ENCODE measurements at places on chromosomes 13 and 19.

GRCh38 chr19:6246174-6247006, 33.4 kb downstream of the MLLT1 start:
- DNase-seq: no peak

DNA sequence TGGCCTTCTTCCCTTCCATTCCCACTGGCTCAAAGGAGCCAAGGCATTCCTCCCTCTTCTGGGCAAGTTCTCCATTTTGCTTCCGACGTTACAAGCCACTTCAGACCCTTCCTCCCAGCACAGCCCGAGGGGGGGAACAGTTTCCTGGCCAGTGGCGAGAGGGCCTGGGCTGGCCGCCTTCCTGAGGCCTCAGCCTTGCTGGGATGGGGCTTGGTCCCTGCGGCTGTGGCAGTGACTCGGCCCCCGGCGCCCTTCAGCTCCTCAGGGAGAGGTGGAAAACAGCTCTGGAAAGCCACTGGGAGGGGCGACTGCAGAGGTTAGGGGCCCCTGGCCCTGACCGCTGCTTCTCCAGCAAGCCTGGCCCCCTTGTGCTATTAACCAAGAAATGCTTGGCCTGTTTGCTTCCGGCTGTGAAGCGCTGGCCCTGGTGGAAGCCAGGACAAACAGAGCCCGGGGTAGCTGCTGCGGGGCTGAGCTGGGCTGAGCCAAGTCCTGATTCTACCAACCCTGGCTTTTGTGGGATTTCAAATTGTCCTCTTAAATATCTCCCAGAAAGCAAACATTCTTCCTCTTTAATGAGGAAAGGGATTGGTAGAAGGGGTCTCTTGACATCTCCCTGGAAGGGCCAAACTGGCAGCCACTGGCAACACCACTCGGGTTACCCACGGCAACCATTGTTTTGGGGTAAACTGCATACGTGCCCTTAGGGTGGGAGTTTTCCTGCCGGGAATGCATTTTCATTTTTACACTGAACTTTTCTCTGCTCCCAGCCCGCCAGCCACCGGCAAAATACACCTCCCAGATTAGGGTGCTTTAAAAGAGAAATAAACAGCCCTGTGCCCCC, 38.7 kb downstream of the C13orf46 start:
- no peak for DNase-seq

- no peak for DNase-seq
These were observed 1462.4 kb downstream of the UQCRFS1 start for GRCh38 chr19:27750391-27751043.

GRCh38 chr19:45643024-45643926, 4.1 kb upstream of the EML2 start:
- DNase-seq: peak; percentile 79

GRCh38 chr19:56720281-56720680, 48.7 kb upstream of the ZNF835 start:
- DNase-seq: no peak

- DNase-seq: no peak
These were observed 63.9 kb upstream of the ARHGEF7 start for GRCh38 chr13:111051041-111051725.

DNA sequence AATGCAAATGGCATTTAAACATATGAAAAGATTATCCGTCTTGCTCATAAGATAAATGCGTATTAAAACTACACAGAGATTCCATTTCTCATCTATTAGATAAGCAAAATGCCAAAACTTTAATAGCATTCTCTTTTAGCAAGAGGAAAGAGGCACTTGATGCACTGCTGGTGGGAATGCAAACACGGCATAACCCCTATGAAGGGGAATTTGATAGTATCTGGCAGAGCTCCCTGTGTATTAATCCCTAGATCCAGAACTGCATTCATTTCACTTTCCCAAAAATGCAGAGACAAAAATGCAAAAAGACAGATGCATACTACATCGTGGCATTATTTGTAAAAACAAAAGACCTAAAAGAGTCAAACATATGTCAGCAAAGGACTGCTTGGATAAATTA, 193.6 kb upstream of the STARD13 start:
- DNase-seq: no peak

GRCh38 chr13:22505489-22505888, 675.3 kb upstream of the SGCG start:
- no peak for DNase-seq

DNA sequence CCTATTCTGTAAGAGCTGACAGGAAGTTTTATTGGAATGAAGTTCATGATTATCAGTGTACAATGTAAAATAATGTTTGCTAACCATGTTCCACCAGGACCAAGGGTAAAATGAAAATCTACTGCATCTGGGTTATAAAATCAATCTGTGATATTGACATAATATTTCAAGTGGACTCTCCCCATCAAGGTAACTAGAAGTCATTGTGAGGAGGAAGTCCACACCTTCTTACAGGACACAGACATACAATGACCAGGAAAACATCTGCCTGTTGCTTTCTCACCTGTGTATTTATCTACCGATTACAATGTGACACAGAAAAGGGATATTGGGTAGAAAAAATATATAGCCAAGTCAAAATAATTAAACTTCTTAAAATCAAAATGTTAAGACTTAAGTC, 140.7 kb upstream of the RFC3 start:
- no peak for DNase-seq

- DNase-seq: peak; percentile 45
These were observed 19.3 kb upstream of the CEACAM20 start for GRCh38 chr19:44548736-44549135.

DNA sequence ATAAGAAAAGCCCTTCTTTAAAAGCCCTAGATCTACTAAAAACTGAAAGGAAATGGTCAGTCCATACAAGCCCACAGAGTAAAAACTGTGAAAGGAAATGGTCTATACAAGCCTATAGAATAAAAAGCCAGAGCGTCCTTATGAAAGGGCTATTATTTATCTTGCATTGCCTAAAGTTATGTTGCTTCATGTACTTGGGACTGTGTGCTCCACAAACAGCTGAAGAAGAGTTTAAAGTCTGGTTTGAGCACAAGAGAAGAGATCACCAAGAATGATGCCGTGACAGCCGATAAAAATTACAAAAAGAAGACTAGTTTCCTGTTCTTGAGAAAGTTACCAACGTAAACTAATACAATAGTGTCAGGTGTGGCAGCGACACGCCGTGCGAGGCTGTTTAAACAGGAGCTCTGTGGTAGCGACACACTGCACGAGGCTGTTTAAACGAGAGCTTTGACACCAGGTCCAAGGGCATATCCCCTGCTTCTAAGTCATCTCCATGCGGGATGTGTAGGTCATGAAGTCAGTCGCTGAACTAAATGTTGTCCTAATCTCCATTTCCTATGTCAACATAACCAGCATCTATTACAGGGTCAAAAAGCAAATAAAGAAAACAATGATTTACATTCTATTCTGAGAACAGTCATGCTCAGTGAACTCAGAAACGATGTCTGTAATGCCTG, 24.9 kb downstream of the PCID2 start:
- no peak for DNase-seq

DNA sequence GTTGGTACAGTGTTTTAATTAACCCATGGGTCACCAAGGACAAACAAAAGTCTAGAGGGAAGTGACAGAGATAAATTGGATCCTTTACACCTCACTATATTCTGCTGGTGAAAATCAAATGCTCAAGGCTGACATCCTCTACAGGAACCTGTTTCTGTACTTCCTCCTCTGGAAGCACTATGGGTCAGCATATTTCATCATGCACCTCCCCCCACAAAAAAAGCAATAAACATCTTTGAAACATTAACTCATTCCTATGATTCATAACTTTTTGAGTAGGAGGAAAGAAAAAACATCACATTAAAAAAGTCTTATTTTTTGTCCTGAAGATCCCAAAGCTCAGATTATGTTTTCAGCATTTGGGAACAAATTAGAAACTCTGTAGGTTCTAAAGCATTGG, 588.3 kb upstream of the SGCG start:
- DNase-seq: no peak

DNA sequence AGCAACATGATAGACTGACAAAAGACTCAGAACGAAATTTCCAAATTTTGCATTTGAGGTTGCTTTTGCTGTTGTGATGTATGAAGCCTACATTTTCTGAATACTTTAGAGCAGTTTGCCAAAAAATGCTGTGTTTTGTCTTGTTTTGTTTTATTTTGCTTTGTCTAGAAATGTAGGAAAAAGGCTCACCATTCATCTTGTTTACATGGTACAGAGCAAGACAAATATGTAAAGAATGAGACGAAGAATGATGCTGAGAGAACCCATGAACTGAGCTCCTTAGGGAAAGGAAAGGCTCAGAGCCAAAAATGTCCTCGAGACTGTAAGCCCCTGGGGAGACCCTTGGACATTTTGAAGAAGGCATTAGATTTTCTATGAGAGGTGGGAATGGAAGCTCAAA, 6.8 kb upstream of the SPART start:
- DNase-seq: peak; percentile 9

GRCh38 chr13:24167666-24168391, 7.3 kb downstream of the SPATA13 start:
- no peak for DNase-seq

- DNase-seq: no peak
These were observed 56.6 kb downstream of the CEBPG start for GRCh38 chr19:33429891-33430673.

GRCh38 chr13:25717666-25718197, 334.1 kb downstream of the SHISA2 start:
- DNase-seq: no peak

- peak; percentile 68 for DNase-seq
These were observed 34.9 kb downstream of the PAK4 start for GRCh38 chr19:39160523-39160861.

DNA sequence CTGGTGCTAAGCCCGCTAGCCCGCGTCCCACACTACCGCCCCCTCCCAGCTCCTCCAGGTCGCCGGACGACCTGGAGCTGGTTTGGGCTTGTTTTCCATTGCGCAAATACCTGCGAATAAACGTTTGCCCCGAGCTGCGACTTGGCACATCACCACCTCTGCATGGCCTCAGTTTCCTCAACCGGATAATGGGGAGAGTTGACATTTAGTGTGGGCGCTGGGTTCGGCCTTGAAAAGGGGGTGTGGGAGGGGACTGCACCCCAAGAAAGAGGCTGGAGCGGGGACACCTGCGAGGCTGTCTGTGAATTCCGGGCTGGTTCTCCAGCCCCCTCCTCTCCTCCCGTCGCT, 11.0 kb upstream of the JUND start:
- DNase-seq: no peak

DNA sequence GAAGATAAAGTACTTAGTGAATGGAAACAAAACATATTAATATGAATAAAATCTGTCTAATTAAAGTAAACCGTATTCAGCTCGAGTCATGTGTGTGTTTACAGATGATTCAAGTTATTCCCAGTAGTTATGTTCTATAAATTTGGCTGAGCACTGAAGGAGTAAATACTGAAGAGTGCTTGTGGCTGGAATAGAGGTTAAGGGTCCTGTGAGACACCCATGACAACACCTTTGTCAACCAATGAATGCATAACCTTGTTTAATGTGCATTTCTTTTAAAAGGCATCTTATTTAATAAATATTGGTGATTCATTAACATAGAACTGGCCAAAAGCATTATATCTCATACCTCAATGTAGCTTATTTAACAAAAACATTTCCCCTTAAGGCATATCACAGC, 577.8 kb upstream of the SLITRK5 start:
- no peak for DNase-seq

DNA sequence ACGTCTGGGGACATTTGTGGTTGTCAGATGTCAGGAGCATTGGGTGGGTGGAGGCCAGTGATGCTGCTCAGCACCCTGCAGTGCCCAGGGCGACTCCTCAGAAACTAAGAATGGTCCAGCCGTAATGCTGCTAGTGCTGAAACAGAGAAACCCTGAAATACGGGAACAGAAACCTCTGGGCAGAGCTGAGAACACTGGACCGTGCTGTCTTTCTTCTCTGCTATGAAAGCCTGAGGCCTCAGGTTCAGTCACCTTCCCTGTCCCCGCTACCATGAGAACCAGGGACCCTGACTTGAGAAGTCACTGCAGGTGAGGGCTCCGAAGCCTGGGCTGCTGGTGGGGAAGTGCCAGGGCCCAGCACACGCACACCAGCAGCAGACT, 13.4 kb downstream of the CAPS start:
- no peak for DNase-seq

GRCh38 chr13:31477961-31478360, 261.4 kb upstream of the RXFP2 start:
- peak; percentile 55 for DNase-seq

DNA sequence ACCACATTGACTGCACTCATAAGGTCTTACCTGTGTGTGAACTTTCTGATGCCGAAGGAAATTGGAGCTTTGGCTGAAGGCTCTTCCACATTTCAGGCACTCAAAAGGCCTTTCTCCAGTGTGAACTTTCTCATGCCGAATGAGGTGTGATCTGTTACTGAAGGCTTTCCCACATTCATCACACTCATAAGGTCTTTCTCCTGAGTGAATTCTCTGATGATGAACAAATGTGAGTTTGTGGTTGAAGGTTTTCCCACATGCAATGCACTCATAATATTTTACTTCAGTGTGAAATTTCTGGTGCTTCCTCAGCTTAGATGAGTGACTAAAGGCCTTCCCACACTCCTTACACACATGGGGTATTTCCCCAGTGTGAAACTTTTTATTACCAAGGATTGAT, 5.7 kb downstream of the ZNF132 start:
- DNase-seq: no peak

DNA sequence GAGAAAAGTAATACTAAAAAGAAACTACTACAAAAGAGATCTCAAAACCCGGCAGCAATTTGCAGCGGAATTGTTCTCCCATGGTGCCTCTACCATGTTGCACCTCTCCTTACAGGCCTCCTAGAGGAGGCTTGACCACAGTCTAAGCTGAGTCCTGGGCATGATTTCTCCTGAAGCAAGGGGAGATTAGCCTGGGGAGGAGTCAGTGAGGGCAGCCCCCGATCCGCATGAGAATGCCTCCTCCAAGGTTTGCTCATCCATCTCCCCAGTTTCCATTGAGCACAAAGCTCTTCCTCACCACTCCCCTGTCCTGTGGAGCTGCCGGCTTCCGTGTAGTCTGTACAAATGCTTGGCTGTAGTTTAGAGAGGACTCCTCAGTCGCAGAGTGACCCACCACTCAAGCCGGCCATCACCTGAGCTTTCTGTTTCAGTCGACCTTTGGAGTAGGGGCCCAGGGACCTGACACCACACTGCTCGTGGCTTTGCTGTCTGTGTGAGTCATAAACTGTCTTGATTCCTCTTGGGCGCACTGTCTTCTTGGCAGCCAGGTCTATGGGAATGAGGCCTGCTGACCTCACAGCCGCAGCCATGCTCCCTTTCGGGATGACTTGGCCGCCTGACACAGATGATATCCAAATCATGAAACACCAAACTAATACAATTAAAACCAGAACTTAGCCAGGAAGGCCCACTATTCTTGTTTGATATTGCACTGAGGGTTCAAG, 72.3 kb downstream of the C1QTNF9 start:
- DNase-seq: no peak

- peak; percentile 46 for DNase-seq
These were observed 1505.1 kb upstream of the SLC10A2 start for GRCh38 chr13:104571161-104571892.

- no peak for DNase-seq
These were observed 112.5 kb downstream of the LACC1 start for GRCh38 chr13:43992211-43992610.

GRCh38 chr13:80083853-80084676, 256.9 kb downstream of the SPRY2 start:
- DNase-seq: peak; percentile 84
